ENCODE measurements at places on chromosomes 11 and 22. TPM values are rescaled to one million over a fixed set of nuclear protein-coding genes. Genes with fewer than 3 reads are reported as not detected.

MICAL3 gene
- 114 TPM for total RNA-seq

IRAG1 gene
- 189 TPM for total RNA-seq

OR10AG1 gene
- not detected for total RNA-seq

SHANK3 gene
- 48.6 TPM for total RNA-seq

TMEM45B gene
- 0.19 TPM for total RNA-seq

ACR gene
- total RNA-seq, result 1.8 TPM

- H3K27me3 ChIP-seq, result no peaks in the 10 kb centered on the region
- H3K4me3 ChIP-seq, result no peak overlapping the region
- H3K27ac ChIP-seq, result no peak overlapping the region
- no peaks in the 10 kb centered on the region for H3K4me1 ChIP-seq
- H3K36me3 ChIP-seq, result no peaks in the 10 kb centered on the region
- no peak for DNase-seq
Observed at GRCh38 chr11:41175304-41175972, 284.0 kb downstream of the LRRC4C start.

- H3K4me3 ChIP-seq, result no peak overlapping the region
- DNase-seq, result no peak
- H3K36me3 ChIP-seq, result no peaks in the 10 kb centered on the region
- no peak overlapping the region for H3K27ac ChIP-seq
- no peaks in the 10 kb centered on the region for H3K4me1 ChIP-seq
Observed at GRCh38 chr11:73537969-73538368, 59.9 kb downstream of the FAM168A start.

- H3K36me3 ChIP-seq, result no peaks in the 10 kb centered on the region
- no peak within 1 kb of the TSS for H3K27ac ChIP-seq
- H3K4me3 ChIP-seq, result no peak within 1 kb of the TSS
- no peaks in the 10 kb centered on the region for H3K4me1 ChIP-seq
- H3K27me3 ChIP-seq, result no peaks in the 10 kb centered on the region
- DNase-seq, result peak; percentile 77
Observed at GRCh38 chr11:1852877-1853276, at the start of gene LSP1. LSP1 (plus strand) TSS chr11:1853084; CDS start chr11:1853145, 61 bp downstream.

DNA sequence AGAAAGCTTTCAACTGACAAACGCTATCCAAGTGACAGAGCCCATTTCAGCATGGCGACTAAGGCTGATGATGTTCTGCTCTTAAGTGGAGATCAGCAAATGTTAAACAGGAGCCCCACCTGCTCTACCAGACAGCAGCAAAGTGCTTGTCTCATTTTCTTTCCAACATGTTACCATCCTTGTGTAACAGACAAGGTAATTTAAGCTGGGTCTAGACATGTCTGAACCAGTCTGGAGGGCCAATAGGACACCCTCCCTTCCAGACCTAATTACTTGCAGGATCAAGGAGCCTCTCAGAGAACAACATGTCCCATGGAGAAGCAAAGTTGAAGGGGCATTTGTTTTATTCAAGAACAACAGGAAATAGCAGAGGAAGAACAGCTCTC is 3.9 kb upstream of the LMO2 start:
- H3K27me3 ChIP-seq, result no peaks in the 10 kb centered on the region
- no peak overlapping the region for H3K27ac ChIP-seq
- no peak overlapping the region for H3K4me3 ChIP-seq
- H3K36me3 ChIP-seq, result no peaks in the 10 kb centered on the region
- no peaks in the 10 kb centered on the region for H3K4me1 ChIP-seq
- DNase-seq, result no peak

DNA sequence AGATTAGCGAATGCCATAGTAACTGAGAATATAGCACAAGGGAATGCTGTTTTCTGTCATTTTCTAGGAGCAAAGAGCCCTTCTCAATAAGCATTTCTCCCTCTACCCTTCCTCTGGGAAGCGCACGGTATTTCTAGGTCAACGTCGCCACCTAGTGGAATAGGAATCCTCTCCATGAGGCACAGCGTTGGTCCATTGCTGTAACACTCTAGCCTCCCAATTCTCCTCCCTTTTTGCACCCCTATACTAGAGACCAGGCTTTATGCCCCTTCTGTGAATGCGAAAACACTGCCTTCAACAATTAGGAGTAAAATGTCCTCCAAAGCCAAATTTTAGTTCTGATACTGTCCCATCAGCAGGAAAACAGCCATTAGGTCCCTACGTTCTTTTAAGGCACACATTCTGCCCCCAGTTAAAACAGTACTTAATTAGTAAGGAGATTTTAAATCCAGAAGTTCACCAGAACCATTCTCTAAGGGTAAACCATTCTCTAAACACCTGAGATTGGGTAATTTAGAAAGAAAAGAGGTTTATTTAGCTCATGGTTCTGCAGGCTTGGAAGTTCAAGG is 12.8 kb upstream of the HYLS1 start:
- DNase-seq, result no peak
- no peak overlapping the region for H3K4me3 ChIP-seq
- H3K27me3 ChIP-seq, result no peaks in the 10 kb centered on the region
- H3K27ac ChIP-seq, result no peak overlapping the region
- H3K36me3 ChIP-seq, result no peaks in the 10 kb centered on the region

DNA sequence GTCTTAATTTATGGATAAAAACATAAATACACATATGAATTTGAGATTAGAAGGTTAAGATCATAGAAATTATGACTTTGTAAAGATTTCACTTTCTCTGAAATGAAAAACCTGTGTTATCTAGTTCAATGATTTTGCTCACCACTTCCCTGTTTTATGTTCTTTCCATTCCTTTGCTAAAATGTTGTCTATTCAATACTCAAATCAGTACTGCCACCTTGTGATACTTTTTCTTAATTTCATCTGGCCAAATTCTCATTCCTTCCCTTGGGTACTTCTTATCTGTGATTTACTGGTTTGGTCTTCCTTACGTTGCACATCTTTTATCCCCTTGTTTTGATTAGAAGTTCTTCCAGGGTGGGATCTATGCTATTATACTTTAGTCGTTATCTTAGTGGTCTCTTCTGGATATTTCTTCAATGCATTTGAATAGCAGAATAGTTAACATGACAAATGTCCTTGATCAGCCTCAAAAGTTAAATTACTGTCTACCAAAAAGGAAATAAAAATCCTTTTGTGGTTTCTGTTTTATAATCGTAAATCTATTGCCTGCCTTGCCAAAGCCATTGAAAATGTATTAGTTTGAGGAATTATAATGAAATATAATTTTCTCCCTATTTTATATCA is 197.0 kb downstream of the PGR start:
- H3K36me3 ChIP-seq, result no peaks in the 10 kb centered on the region
- no peak overlapping the region for H3K27ac ChIP-seq
- no peaks in the 10 kb centered on the region for H3K27me3 ChIP-seq
- H3K4me1 ChIP-seq, result no peaks in the 10 kb centered on the region
- DNase-seq, result no peak
- no peak overlapping the region for H3K4me3 ChIP-seq

DNA sequence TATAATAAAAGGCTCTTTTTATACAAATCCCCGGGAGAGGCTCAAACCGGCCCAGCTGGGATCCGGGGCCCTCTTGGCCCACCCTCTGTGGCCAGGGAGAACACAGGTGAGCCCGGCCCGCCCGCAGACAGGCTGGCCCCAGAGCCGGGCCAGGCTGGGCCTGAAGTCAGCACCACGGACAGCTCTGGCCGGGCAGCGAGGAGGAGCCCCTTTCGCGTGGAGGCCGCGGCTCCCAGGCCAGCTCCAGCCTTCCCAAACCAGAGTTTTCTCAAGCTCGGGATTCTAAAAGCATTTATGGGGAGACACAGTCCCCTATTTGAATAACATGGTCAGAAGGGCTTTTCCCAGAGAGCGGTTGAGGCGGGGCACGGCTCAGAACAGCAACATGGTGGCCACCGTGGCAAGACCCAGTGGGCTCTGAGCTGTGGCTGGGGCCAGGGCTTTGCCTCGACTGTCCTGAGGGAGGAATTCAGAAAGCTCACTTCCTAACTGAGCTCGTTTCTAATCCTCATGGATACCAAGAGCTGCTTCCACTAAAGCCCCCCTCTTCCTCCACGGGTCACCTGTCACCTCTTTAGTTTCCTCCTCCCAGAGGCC is 115.4 kb downstream of the BRD1 start:
- no peak overlapping the region for H3K27ac ChIP-seq
- DNase-seq, result no peak
- H3K27me3 ChIP-seq, result no peaks in the 10 kb centered on the region
- H3K4me1 ChIP-seq, result no peaks in the 10 kb centered on the region
- no peak overlapping the region for H3K4me3 ChIP-seq
- no peaks in the 10 kb centered on the region for H3K36me3 ChIP-seq

DNA sequence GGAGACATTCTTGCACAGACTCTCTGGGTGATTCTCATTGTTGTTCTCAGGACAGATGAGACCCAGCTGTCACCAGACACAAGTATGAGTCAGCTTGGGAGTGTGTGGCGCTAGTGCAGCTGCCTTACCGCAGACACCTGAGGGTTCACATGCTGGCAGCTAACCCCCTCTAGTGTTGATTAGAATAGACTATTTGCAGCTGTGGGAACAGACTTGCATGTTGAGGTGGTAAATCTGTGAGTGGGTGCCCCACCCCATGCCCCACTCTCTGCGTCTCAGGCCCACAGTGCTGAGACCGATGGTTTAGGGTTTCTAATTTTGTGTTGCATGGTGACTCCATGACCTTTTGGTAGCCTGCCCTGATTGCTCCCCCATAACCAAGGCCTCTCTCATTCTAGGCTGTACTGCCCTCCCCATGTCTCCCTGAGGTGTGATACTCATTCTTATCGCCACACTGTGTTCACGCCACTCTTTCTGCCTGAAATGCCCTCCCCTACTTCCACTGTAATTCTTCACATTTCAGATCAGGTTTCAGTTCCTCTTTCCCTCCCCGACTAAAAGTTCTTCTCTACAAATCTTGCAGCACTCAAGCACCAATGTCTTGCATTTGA is 73.7 kb upstream of the KIRREL3 start:
- H3K4me3 ChIP-seq, result no peak overlapping the region
- no peak for DNase-seq
- no peaks in the 10 kb centered on the region for H3K27me3 ChIP-seq
- no peaks in the 10 kb centered on the region for H3K4me1 ChIP-seq
- no peak overlapping the region for H3K27ac ChIP-seq

DNA sequence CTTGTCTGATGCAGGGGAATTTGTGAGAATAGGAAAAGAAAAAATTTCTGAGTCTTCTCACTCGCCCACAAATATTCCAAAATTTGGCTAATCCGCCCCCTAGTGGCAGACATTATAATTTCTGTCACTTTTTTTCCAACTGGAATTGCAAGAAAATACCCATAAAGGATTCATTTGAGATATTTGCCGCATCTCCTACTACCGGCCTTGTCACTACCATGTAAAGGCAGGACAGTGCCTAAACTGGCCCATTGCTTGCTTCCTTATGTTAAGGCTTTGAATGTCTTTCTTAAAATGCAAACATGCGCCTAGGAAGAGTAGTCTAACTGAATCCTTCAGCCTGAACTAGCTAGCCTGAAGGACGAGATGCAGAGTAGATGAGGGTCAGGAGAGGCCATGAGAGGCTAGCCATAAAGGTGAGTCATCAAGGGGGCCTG is 9.3 kb upstream of the CEP295 start:
- H3K4me3 ChIP-seq, result no peak overlapping the region
- H3K27me3 ChIP-seq, result peaks cover 2% of the 10 kb centered on the region
- H3K4me1 ChIP-seq, result no peaks in the 10 kb centered on the region
- no peak overlapping the region for H3K27ac ChIP-seq
- DNase-seq, result no peak
- no peaks in the 10 kb centered on the region for H3K36me3 ChIP-seq

DNA sequence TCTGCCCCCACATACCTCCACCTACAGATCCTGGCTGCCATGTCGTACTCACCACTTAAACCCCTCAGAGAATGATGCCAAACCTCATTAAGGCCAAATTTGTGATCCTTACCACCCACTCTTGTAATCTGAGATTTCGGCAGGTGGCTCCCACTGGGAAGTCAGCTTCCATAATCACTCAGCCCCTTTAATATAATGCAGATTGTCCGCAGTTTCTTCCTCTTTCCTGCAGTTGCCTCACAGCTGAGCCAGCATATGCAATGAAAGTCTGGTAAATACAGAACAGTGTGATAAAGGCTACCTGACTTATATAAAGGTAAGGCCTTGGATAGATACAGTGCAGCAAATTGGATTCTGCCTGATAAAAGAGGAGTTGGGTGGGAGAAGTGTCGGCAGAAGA is 515.2 kb upstream of the TENM4 start:
- no peaks in the 10 kb centered on the region for H3K4me1 ChIP-seq
- H3K36me3 ChIP-seq, result no peaks in the 10 kb centered on the region
- no peak for DNase-seq
- no peak overlapping the region for H3K27ac ChIP-seq

DNA sequence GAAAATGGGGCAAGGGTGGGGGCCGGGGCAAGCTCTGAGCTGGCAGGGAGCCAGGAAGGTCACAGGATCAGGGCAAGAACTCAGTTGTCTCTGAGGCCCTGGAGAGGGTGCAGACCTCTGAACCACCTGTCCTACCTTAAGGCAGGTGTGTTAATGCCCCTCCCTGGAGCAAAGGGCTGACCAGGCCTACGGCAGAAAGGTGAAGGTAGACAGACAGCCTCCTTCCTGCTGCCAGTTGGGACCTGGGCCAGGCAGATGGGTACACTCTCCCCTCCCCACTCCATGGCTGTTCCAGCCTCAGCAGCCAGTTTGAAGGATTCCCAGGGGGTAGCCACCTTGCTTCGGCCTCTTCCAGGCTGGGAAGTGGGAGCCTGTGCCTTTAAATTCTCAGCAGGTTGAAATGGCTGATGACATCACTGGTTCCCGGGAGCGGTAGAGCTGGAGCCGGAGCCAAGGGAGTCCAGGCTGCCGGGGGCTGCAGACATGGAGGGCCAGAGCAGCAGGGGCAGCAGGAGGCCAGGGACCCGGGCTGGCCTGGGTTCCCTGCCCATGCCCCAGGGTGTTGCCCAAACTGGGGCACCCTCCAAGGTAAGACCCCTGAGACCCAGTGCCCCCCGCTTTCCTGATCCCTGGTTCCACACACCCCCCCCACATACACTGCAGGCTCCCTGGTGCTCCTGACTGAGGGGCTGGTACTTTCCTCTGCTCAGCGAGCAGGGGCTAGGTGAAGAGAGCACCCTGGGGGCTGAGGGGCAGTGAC is at the start of gene INPP5J:
INPP5J (plus strand) TSS at position 435 of the 760 bp plus-strand sequence; CDS start at position 484, 49 bp downstream.
- no peaks in the 10 kb centered on the region for H3K4me1 ChIP-seq
- H3K27ac ChIP-seq, result peak within 1 kb of the TSS; percentile 23
- no peak within 1 kb of the TSS for H3K4me3 ChIP-seq
- peak; percentile 79 for DNase-seq
- no peaks in the 10 kb centered on the region for H3K27me3 ChIP-seq

- H3K27ac ChIP-seq, result no peak overlapping the region
- no peaks in the 10 kb centered on the region for H3K4me1 ChIP-seq
- H3K27me3 ChIP-seq, result peaks cover 3% of the 10 kb centered on the region
- H3K36me3 ChIP-seq, result no peaks in the 10 kb centered on the region
Observed at GRCh38 chr22:36838119-36839030, 21.5 kb upstream of the PVALB start.

- no peaks in the 10 kb centered on the region for H3K36me3 ChIP-seq
- H3K4me1 ChIP-seq, result no peaks in the 10 kb centered on the region
- no peak for DNase-seq
- H3K27ac ChIP-seq, result no peak overlapping the region
Observed at GRCh38 chr11:118289401-118289800, 15.1 kb upstream of the CD3E start.

- no peaks in the 10 kb centered on the region for H3K4me1 ChIP-seq
- no peak overlapping the region for H3K27ac ChIP-seq
- DNase-seq, result no peak
- no peaks in the 10 kb centered on the region for H3K36me3 ChIP-seq
Observed at GRCh38 chr11:57153448-57153847, 28.3 kb upstream of the LRRC55 start.
